Activated naive CD4-positive, alpha-beta T cell (primary cell): ENCODE measurements at places on chromosomes 5 and 9.

DNA sequence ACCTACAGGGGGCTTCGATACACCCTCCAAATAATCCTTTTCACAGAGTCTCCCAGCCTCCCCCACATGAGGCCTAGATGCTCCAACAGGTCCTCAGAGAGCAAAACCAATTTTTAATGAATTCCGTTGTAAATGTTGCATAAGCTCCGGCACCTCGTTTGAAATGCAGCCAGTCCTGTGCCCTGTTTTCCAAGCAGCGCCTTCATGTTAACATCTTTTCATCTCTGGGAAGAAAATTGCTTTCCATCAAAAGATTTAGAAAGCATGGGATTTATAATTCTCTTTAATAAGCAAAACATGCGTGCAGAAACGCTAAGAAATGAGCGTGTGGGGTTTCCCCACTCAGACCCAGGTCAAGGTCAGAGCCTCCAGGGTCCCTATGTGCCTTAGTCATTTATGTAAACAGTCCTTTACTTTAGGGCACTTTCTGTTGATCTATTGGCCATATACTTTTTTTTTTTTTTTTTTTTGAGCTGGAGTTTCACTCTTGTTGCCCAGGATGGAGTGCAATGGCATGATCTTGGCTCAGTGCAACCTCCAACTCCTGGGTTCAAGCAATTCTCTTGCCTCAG, 177.5 kb upstream of the S1PR3 start:
- no peak for DNase-seq

- no peak for DNase-seq
Observed at GRCh38 chr5:90615355-90615754, 56.8 kb downstream of the ADGRV1 start.

GRCh38 chr5:112310746-112311145, 108.3 kb downstream of the EPB41L4A start:
- no peak for DNase-seq

GRCh38 chr9:86042199-86042978, 57.0 kb downstream of the GOLM1 start:
- DNase-seq = no peak

GRCh38 chr5:88235346-88235745, 33.3 kb downstream of the TMEM161B start:
- DNase-seq = no peak

GRCh38 chr5:97544678-97545077, 361.6 kb upstream of the RIOK2 start:
- no peak for DNase-seq

DNA sequence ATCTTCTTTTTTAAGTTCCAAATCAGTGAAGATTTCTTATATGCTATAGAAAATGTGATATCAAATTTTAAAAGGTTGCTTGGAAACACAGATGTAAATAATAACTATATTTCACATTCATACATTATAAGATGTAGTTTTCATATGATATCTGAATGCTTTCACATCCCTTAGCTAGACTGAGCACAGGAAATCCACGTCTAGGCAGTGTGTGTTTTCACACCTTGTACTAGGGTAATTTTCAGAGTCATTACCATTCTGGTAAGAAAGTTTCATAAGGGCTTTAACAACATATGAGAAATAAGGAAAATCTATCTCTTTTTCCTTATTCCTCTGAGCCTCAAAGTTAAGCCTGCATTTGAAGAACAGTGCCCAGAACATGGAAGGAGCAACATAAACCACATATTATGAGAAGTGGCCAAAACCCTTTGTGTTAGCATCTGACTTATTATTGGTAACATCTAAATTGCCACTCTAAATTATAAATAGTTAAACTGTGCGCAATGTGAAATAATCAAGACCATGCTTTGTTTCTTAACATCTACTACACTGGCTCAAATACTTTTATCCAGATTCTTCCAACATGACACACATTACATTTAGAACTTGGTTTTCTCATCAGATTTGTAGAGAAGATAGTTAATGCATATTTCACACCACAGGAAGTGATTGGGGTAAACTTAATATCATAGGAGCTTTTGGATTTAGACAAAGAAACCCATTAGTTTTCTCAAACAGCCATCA, 113.3 kb downstream of the PPP2R2B start:
- no peak for DNase-seq

- DNase-seq = no peak
Observed at GRCh38 chr5:139667730-139668063, 19.5 kb downstream of the CXXC5 start.

GRCh38 chr5:164354139-164354751, 848.8 kb downstream of the MAT2B start:
- DNase-seq = no peak

- DNase-seq = no peak
Observed at GRCh38 chr9:83059417-83059816, 3.5 kb downstream of the RASEF start.

DNA sequence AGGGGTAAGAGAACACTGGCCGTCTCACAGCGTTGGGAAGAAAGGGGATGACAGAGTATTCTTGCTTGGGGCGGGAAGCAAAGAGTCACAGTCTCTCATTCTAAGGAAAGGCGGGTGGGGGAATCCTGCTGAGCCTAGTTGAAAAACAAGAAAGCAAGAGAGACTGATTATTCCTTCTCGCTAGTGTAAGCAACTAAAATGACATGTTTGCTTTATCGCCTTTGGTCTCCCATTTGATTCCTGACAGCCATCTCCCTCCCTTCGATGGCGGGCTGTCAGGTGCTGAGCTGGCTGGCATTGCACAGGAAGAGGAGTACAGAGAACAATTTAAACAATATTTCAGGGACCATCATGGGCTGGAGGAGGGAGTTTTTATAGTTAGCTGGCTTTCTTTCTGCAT, 331.3 kb downstream of the ASTN2 start:
- no peak for DNase-seq

GRCh38 chr9:10479172-10479571, 133.6 kb downstream of the PTPRD start:
- no peak for DNase-seq

GRCh38 chr5:97388794-97389193, 205.7 kb upstream of the RIOK2 start:
- no peak for DNase-seq

- DNase-seq = no peak
Observed at GRCh38 chr5:76445063-76445462, 42.0 kb downstream of the IQGAP2 start.

DNA sequence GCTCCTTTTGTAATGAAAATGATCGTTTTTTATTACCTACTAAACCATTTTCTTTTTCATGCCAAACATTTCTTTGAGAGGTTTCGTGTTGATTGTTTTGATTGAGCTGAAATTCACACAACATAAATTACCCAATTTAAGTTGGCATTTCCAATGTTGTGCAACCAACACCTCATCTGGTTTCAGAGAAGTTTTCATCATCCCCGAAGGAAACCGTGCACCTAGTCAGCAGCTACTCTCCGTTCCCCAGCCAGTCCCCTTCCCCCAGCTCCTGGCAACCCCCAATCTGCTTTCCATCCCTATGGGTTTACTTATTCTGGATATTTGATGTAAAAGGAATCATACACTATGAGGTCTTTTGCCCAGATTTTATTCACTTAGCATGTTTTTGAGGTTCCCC, 123.6 kb downstream of the ADCY2 start:
- no peak for DNase-seq

DNA sequence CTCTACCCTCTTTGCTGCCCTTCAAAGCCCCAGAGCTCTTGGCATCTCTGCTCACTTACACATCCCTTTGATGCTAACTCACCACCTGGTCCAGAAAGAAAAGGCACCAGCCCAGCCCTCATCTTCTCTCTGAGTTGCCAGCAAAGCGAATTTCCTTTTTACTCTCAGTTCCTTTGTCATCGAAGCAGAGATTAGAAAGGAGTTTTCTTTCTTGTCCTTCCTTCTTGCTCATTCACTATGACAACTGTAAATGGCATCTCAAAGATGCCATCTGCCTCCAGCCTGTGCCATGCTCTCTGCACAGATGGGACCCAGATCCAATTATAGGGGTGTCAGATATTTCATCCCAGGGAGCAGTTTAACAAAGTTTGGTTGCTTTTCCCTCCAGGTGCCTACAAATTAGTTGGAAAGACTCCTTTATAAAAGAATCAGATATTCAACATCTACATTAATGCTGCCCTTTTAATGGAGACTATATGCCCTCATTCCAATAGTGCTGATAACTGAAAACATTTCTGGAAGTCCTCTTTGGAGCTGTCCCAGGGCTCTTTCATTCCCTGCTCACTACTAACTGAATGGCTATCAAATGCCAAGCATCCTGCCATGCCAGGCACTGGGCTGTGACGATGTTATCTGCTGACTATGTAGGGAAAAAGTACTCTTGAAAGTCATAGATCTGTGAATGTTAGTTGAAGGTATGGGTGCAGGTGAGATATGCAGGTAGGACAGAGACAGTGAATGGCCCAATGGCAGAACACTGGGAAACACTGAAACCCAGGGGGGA, 58.9 kb downstream of the SUSD1 start:
- DNase-seq = no peak

DNA sequence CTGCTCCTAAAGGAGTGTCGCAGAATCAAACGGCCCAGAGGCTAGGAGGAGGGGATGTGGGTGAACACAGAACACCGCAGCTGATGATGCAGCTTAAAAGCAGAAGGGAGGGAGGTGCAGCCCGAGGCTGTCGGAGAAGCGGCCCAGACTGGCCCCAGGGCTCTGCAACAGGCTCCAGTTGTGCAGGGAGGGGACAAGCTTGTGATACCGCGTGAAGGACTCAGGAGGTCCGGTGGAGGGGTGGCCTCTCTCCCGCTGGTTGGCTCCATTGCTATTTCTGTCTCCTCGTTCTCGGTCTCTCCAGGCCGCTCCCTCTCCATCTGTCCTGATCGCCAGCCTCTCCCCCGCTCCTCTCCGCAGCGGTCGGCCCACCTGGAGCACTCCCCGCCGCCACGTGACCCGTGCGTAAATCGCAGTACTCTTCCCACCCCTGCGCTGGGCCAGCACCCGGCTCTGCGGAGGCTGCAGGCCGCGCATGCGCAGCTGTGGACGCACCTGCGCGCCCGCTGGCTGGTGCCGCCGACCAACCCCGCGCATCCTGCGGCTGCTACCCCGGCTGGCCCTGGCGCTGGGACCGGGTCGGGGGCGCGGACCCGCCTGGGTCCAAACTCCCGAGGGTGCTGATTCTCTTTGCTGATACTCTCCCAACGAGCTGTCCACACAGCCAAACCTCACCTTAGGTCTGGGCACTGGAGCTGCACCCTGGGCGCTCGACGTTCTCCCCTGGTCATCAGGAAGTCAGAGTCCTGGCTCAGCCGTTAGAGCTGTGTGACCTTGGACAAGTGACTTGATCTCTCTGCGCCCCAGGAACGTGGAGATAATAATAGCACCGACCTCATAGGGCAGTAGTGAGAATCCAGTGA, 3.7 kb upstream of the STXBP1 start:
- peak; percentile 64 for DNase-seq

GRCh38 chr9:137168904-137169856, 671 bp downstream of the LRRC26 start:
- no peak for DNase-seq

DNA sequence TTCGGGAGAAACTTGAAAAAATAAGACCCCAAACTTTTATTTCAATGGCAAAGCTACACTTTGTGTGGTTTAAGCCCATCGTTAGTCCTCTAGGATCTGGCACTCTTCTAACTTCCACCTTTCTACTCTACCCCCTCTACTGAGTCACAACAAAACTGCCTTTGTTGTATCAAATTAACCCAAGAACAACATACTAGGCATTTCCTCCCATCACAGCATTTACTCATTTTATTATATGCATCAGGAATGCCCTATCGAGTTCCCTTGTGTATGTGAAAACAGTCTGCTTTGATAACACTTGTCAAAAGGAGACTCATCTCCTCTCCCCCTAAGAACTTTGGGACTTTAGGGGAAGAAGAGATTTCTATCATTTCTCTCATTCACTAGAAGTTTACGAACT, 158.9 kb upstream of the FREM1 start:
- DNase-seq = no peak

DNA sequence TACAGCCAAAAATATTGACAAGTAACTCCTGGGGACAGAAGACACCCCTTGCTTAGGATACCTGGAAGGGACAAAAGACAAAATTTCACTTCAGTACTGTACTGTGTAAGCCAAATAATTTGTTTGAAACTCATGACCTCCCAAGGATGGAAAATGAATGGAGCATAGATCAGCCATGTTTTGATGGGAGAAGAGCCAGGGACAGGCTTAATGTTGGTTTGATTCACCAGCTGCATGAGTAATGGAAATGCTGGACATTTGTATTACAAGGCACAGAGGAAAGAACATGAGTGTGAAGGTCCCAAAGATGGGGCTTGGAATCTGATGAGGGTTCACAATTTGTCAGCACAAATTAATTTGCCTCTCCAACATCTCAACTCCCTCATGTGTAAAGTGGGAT, 122.8 kb downstream of the ENC1 start:
- DNase-seq = no peak
